ENCODE measurements at places on chromosomes 12 and 14.

DNA sequence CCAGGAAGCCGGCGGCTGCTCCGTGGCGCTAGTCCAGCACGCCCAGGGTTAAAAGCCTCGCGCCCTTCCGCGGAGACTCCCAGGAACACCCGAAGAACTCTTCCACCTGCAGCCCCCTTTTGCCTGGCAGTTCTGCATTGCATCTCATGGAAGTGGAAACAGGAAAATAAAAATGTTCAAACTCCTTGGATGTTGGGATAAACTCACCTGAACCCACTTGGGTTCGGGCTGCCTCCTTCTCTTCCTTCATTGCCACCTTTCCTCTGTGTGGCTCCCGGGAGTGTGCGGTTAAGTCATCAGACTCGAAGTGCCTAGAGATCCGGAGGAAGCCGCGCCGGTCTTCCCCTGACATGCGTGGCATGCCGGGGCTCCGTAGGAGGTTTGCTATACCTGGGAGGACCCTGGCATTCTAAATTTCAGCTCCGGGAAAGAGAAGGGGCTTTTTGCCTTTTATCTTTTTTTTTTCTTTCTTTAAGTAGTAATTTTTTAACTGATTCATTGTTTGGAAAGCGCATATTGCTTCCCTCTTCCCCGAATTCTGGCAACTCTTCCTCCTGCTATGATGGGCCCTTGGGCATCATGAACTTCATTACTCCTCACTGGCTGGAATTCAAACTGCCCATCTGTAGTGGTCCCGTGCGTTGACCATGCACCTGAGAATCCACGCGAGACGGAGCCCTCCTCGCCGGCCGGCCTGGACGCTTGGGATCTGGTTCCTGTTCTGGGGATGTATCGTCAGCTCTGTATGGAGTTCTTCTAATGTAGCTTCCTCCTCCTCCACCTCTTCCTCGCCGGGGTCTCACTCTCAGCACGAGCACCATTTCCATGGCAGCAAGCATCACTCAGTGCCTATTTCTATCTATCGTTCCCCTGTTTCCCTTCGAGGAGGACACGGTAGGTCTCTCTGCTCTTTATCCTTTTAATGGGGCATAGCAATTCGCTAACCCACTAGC is 931.4 kb downstream of the DIO2 start:
- DNase-seq: no peak

DNA sequence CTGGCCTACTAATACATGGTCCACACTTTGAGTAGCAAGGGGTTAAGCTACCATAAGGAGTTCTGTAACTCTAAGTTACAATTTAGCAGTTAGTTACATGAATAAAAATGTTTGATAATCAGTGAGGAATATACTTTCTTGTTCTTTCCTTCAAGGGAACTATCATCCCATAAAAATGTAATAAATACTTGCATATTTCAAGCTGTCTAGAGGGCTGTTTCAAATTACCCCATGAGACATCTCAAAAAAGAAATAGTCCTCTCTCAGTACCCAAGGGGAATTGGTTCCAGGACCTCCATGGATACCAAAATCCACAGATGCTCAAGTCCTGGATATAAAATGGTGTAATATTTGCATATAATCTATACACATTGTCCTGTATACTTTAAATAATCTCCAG is 48.7 kb upstream of the GNG2 start:
- no peak for DNase-seq

DNA sequence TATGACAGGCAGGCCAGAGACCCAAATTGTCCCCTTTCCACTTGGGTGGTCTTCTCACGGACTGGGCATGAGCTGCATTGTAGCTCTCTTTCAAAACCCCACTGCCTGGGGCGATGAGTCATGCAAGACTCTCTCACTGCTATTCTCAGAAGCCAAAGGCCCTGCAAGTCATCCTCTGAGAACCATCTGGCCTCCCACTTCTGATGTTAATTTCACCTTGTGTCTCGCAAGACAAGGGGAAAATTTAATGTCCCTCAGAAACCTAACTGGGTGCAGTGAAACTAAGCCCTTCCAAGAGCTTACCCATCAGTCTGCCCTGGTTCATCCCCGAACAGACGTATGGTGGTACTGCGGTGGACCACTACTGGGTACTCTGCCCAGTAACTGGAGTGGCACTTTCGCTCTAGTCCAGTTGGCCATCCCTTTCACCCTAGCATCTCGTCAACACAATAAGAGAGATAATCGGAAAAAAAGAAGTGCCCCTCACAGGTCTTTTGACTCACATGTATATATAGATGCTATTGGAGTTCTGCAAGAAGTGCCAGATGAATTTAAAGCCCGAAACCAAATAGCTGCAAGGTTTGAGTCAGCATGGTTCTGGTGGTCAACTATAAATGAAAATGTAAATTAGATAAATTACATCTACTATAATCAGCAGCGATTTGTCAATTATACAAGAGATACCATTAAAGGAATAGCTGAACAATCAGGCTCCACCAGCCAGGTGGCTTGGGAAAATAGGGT is 31.3 kb upstream of the LALBA start:
- no peak for DNase-seq

GRCh38 chr14:65352964-65353530 is 59.5 kb upstream of the FUT8 start:
- no peak for DNase-seq

GRCh38 chr12:93959657-93960056 is 188.7 kb upstream of the PLXNC1 start:
- DNase-seq: no peak

DNA sequence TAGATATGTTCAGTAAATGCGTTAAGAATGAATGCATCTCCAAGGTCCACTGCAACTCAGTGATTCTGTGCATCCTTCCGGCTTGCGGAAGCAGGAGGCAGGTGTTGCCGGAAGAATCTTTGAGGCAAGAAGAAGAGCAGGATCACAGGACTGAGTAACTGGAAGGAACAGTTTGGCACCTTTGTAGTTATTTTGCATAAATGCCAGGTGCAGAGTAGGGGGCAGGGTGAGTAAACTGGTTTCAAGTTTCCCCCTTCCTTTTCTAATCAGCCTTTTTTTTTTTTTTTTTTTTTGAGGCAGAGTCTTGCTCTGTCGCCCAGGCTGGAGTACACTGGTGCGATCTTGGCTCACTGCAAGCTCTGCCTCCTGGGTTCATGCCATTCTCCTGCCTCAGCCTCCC is 22.3 kb downstream of the DYRK4 start:
- DNase-seq: no peak

- DNase-seq: no peak
Observed at GRCh38 chr12:18468246-18469075, 207.1 kb downstream of the PIK3C2G start.

DNA sequence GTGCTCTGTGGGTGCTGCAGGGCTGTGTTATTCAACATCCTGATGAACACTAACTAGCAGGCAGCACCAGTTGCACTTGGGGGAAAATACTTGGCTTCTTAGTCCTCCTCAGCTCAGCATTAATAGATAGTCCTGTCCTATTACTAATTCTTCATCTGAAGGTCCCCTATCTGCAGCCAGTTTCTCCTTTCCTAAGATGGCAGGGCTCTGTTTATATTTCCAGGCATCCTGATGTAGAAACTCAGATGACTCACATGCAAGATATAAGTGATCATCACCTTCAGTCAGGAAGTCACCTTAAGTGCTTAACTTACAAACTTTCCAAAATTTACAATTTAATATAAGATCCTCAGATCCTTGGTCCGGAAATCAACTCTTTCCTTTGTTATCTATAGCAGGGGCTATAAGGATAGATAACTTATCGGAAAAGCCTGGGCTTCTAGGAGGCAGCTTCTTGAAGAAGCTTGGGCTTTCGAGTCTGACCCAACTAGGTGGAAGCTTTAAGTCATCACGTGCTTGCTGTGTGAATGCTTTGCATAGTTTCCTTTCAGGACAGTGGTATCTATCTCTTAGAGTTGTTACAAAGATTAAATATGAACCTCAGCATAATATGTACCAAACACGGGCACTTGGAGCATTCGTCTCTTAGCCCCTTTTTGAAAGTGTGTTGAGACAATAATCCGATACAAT is 181.0 kb upstream of the GRIP1 start:
- no peak for DNase-seq

DNA sequence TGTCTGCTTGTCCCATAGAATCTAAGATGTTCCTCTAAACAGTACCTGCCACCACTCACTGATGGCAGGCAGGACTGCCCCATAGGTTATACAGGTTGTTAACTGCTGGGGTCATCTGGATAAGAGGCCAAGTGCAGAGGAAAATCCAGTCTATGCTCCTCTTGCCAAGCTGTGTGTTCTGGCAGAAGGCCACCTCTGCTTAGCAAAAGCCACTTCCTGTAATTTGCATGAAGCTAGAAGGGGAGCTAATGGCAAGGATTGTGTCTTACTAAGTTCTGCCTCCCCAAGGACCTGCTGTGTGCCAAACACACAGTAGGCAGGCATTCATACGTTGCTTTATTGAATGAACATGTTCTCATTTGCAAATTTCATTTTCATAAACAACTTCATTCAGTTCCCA is 445.4 kb downstream of the BCL11B start:
- no peak for DNase-seq

GRCh38 chr14:22666203-22666893 is 22.2 kb upstream of the OR6J1 start:
- no peak for DNase-seq

- peak; percentile 92 for DNase-seq
Observed at GRCh38 chr14:104650057-104650980, 39.1 kb upstream of the INF2 start.

DNA sequence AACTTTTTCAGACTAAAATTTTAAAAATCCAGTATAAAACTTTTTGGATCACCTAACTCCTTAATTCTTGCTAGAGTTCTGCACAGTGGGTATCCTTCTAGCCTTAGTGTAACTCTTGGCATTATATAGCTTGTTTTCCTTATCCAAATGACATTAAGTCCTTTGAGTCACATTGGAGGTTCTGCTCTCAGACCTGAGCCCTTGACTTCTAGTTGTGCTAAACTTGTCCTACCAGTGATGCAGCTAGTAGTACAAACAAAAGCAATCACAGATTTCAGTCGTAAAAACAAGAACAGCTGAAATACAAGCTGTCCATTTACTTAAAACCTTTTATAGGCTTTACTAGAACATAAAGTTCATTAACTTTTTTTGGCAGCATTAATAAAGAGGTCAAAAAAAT is 10.5 kb downstream of the ZBTB1 start:
- no peak for DNase-seq

DNA sequence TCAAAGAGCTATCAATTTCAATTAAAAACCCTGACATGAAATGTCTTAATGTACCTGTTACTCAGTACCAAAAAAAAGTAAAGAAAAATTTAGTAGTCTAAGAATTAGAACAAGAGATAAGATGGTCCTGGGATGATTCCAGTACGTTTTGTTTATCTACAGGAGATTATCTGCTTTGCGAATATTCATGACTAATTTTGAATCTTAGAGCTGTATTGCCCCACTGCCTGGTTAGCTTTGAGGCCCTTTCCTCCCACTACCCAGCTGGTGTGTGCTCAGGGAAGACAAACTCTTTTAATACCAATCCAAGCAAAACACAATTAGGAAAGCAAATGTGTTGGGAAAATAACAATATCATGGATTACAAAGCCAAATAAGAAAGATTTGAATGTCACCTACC is 263.5 kb downstream of the FOXG1 start:
- no peak for DNase-seq

DNA sequence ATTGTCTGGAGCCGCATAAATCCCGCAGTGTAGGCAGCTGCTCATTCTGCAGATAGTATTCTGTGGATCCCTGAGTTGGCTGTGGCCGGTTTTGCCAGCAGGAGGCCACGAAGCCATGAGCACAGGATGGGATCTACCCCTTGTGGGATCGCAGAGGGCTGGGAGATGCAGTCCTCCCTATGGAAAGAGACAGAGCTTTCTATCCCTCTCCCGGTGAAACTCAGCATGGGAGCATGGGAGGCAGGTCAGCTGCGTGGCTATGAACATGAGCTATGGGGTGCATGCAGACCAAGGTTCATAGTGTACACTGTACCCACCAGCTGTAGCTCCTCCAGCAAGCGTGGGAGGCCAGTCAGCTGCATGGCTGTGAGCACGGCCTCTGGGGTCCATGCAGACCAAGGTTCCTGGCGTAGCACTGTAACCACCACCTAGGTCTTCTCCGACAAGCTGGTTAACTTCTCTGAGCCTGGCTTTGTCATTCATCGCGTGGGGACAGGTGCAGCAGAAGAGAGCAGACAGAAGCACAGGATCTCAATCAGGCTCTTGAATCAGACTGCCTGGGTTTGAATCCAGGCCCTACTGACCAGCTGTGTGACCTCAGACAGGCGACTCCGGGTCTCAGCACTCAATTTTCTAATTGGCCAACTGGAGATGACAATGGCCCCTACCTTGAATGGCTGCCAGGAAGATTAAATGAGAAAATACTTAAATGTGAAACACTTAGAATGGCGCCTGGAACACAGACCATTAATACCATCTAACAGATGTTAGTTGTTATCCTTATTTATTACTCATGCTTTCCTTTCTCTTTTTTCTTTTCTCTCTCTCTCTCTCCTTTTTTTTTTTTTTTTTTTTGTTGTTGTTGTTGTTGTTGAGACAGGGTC is 6.0 kb downstream of the BDKRB1 start:
- DNase-seq: no peak

DNA sequence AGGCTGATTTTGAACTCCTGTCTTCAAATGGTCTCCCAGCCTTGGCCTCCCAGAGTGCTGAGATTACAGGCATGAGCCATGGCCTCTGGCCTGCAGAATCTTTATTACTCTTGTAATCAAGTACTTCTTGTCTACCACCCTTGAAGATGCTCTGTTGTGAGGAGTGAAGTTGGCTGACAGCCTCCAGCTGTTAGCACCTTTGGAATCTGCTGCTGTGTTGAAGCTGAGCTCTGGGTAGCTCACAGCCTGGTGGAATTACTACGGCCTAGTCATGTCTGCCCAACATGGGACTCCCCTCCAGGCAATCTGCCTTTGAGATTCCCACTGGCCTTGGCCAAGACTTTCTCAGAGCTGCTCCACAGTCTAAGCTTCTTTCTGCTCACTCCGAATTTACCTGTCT is 5.8 kb upstream of the C12orf75 start:
- DNase-seq: no peak

GRCh38 chr12:125211464-125211863 is 146.2 kb downstream of the AACS start:
- DNase-seq: no peak

DNA sequence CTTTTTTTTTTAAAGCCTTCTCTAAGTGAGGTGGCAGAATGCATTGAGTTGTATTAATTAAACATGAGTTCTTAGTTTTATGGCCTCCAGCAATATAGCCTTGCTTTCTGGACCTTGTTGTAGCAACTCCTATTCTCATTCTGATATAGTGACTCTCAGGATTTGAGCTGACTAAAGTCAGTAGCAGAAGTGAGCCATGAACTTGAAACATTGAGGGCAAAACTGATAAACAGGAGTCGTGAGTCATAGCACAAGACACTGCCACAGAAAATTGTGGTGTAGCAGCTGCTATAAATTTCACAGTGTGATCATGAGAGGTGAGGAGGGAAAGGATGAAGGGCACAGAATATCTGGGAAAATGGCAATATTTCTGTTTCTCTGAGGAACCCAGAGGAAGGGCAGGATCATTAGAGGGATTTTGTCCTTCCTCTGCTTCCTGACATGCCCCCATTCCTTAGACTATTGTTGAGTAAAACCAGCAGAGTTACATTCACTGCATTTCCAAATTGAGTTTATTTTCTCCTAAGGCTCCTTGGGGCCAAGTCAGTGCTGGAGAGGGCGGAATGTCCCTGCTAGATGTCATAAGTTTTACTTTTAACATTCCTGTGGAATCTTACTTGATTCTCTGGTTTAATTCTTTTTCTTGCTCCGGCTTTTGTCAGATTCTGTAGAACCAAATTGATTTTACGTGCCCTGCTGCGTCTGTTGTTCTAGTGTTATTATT is 7.5 kb downstream of the KLRG1 start:
- DNase-seq: no peak

- no peak for DNase-seq
Observed at GRCh38 chr12:42296503-42297109, 29.3 kb downstream of the ZCRB1 start.
